Adipose tissue (tissue), 3 donors: ENCODE measurements at places on chromosomes 3 and 15. TPM values are rescaled to one million over a fixed set of nuclear protein-coding genes. Genes with fewer than 3 reads are reported as not detected.

The SLC51A gene
- polyA plus RNA-seq, result 0.79 TPM

The ECE2 gene
- not detected for polyA plus RNA-seq

The DPP8 gene
- 8.4 TPM for polyA plus RNA-seq

The CCDC50 gene
- 20.3 TPM for polyA plus RNA-seq
